ENCODE measurements at places on chromosomes 6 and 20.

- DNase-seq, result no peak
Measured at GRCh38 chr20:44207126-44207723, 3.3 kb downstream of the OSER1 start.

DNA sequence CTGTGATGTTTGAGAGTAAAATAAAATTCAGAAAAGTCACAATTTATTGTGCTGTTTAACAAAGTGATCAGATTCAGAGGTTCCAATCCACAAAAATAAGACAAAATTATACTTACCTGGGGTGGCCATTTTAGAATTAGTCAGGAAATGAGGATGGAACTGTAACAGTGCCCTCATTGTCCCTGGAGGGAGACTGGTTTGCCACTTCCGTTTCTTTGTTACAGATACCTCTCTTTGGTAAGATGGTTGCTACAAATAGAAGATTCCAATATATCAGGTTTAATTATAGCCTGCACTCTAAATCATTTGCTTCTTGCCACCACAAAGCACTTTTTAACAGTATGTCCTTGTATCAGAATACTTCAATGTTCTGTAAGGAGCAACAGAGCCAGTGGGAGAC is 95.6 kb downstream of the CTNNBL1 start:
- DNase-seq, result no peak

- no peak for DNase-seq
Measured at GRCh38 chr6:56062836-56063235, 184.5 kb downstream of the COL21A1 start.

GRCh38 chr20:62598761-62599194 is 43.5 kb upstream of the SLCO4A1 start:
- no peak for DNase-seq

- no peak for DNase-seq
Measured at GRCh38 chr20:38119446-38119845, 45.6 kb downstream of the TGM2 start.

DNA sequence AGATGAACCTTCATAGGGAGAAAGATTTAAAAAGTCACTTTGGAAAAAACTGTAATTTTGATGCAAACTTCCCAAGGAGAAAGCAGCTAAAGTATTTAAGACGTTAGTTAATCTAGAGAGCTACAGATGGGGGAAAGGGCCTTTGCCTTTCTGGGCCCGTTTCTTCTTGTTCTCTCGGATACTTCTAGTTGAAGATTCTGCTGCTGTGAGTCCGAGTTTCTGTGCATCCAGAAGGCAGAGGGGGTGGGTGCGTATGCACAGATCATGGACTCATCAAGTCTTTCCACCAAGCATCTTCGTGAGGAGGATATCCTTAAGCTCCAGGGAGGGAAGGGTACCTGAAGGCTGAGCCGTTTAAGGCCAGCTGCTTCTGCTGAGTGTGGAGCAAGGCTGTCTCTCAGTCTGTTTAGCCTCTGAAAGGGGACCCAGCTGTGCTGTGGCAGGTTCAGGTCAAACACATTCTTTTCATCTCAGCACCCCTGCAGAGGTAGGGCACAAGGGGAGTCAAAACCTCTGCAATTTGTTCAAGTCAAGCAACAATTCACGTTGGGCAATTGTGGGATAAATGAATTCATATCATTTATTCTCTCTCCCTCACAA is 4.3 kb downstream of the LAMP5 start:
- no peak for DNase-seq

GRCh38 chr20:37991157-37991866 is 41.9 kb downstream of the TTI1 start:
- DNase-seq, result no peak

- no peak for DNase-seq
Measured at GRCh38 chr6:166542580-166542912, 43.9 kb downstream of the RAMACL start.
